ENCODE measurements at places on chromosomes 4 and X.

- no peak overlapping the region for H3K4me3 ChIP-seq
- H3K27ac ChIP-seq, result no peak overlapping the region
- DNase-seq, result no peak
These were observed 67.4 kb upstream of the WDR1 start for GRCh38 chr4:10184041-10184440.

DNA sequence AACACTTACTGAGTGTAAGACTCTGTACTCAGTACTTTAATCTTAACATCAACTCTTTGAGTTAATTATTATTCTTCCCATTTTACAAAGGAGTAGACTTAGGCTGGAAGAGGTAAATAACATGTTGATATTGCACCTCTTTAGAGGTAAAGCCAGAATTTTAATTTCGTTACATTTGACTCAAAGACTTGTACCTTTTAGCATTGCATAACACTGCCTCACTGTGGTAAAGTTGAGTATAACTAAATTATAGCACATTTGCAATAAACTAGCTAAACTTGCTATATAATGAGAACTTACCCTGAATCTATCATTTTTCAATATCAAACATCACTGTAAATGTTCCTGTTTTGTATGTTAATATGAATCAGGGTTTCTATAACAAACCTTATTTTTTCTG is 218.5 kb downstream of the PRR32 start:
- DNase-seq, result no peak
- no peaks in the 10 kb centered on the region for H3K36me3 ChIP-seq
- H3K27ac ChIP-seq, result no peak overlapping the region

DNA sequence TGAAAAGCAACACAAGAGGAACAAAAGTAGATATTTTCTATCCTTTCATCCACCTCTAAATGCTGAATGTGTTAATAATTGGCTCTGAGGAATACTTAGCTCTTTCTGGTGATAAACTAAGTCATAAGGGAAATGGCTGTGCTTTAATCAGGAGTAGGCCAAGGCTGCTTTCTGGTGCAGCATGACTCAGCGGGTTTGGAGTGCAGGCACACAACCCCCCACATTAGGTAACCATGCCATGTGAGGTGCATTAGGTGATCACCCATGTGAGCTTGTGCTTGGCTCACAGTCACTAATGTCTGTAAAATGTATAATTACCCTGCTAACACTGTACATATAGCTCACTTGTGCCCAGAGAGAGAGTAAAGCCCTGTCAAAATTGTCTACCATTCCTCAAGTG is 57.2 kb downstream of the USP38 start:
- H3K4me3 ChIP-seq, result no peak overlapping the region
- H3K27ac ChIP-seq, result no peak overlapping the region
- H3K36me3 ChIP-seq, result no peaks in the 10 kb centered on the region
- no peaks in the 10 kb centered on the region for H3K27me3 ChIP-seq
- no peak for DNase-seq
- no peaks in the 10 kb centered on the region for H3K4me1 ChIP-seq

GRCh38 chr4:121674696-121675095 is 22.1 kb downstream of the ANXA5 start:
- no peaks in the 10 kb centered on the region for H3K27me3 ChIP-seq
- H3K4me1 ChIP-seq, result no peaks in the 10 kb centered on the region
- peaks cover 14% of the 10 kb centered on the region for H3K36me3 ChIP-seq
- H3K27ac ChIP-seq, result no peak overlapping the region

DNA sequence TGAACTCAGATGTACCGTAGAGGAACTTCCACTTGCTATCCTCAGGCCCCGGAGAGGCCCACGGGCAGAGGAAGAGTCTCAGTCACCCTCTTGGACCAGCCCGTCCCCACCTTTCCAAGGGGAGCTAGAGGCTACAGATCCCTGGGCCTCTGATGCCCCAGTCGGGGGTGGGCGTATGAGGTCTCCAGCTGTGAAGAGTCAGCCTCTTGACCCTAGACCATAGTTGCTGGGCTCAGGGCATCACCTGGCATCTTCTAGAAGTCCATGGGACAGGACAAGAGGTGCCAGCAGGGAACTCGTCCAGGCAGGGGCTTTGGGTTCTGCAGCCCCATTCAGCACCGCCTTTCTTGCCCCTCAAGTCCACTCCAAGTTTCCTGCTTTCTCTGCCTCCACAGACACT is 11.6 kb downstream of the SASH3 start:
- no peaks in the 10 kb centered on the region for H3K27me3 ChIP-seq
- no peak for DNase-seq
- H3K27ac ChIP-seq, result no peak overlapping the region
- H3K4me1 ChIP-seq, result no peaks in the 10 kb centered on the region

DNA sequence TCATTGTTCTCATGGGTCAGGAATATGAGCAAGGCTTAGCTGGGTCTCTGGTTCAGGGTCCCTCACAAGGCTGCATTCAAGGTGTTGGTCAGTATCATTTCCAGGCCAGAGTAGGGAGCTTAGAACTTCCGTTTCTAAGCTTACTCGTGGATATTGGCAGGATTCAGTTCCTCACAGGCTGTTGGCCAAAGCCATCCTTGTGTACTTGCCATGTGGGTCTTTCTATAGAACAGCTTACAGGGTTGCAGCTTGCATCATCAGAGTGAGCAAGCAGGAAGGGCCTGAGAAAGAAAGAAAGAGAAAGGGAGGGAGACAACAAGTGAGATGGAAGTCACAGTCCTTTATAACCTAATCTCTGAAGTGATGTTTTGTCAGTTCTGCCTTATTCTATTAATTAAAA is 5.1 kb upstream of the LIMCH1 start:
- H3K27ac ChIP-seq, result no peak overlapping the region
- no peak overlapping the region for H3K4me3 ChIP-seq
- DNase-seq, result no peak
- H3K36me3 ChIP-seq, result no peaks in the 10 kb centered on the region

- no peak overlapping the region for H3K27ac ChIP-seq
- DNase-seq, result no peak
- no peak overlapping the region for H3K4me3 ChIP-seq
- H3K36me3 ChIP-seq, result no peaks in the 10 kb centered on the region
These were observed 121.5 kb downstream of the PPEF1 start for GRCh38 chrX:18828832-18829404.

GRCh38 chr4:142365391-142365790 is 480.7 kb downstream of the INPP4B start:
- no peaks in the 10 kb centered on the region for H3K36me3 ChIP-seq
- no peaks in the 10 kb centered on the region for H3K4me1 ChIP-seq
- no peaks in the 10 kb centered on the region for H3K27me3 ChIP-seq
- H3K27ac ChIP-seq, result no peak overlapping the region
- no peak overlapping the region for H3K4me3 ChIP-seq
- no peak for DNase-seq

- H3K36me3 ChIP-seq, result no peaks in the 10 kb centered on the region
- no peaks in the 10 kb centered on the region for H3K4me1 ChIP-seq
- DNase-seq, result no peak
- H3K27ac ChIP-seq, result no peak overlapping the region
- no peaks in the 10 kb centered on the region for H3K27me3 ChIP-seq
- no peak overlapping the region for H3K4me3 ChIP-seq
These were observed 55.4 kb upstream of the LHFPL1 start for GRCh38 chrX:112735147-112735546.

GRCh38 chr4:2062808-2063524 is 3.8 kb downstream of the NAT8L start:
- no peaks in the 10 kb centered on the region for H3K27me3 ChIP-seq
- H3K36me3 ChIP-seq, result no peaks in the 10 kb centered on the region
- H3K4me3 ChIP-seq, result no peak overlapping the region
- no peak overlapping the region for H3K27ac ChIP-seq
- DNase-seq, result peak; percentile 35

- no peak for DNase-seq
- H3K36me3 ChIP-seq, result no peaks in the 10 kb centered on the region
- no peaks in the 10 kb centered on the region for H3K4me1 ChIP-seq
- no peak overlapping the region for H3K27ac ChIP-seq
These were observed 92.4 kb downstream of the CXCL13 start for GRCh38 chr4:77697860-77698590.

- no peaks in the 10 kb centered on the region for H3K36me3 ChIP-seq
- H3K4me3 ChIP-seq, result no peak overlapping the region
- no peaks in the 10 kb centered on the region for H3K27me3 ChIP-seq
- H3K27ac ChIP-seq, result no peak overlapping the region
- no peak for DNase-seq
These were observed 568.8 kb downstream of the PPARGC1A start for GRCh38 chr4:23320931-23321587.

DNA sequence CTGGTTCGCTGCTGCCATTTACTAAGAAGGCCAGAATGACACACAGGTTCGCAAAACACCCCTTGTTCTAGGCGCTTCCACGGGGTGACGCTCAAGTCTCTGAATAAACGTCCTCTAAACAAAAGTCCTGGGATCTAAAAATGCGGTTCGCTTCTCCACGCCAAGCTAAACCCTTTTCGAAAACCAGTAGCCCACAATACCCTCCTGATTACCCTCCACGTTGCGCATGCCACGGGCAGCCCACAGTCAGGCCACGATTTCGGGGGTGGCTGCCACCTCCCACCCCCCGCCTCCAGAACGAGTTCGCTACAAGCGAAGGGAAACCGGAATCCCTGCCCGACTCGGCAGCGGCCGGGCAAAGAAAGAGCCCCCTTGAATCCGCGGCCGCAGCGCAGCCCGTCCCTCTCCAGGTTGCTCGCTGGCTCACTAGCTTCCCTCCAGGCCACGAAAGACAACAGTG is 423 bp downstream of the RPL39 start:
- H3K4me3 ChIP-seq, result peak overlapping the region; percentile 45
- H3K27me3 ChIP-seq, result no peaks in the 10 kb centered on the region
- H3K4me1 ChIP-seq, result no peaks in the 10 kb centered on the region
- peaks cover 2% of the 10 kb centered on the region for H3K36me3 ChIP-seq
- DNase-seq, result no peak
- H3K27ac ChIP-seq, result peak overlapping the region; percentile 58

- no peaks in the 10 kb centered on the region for H3K4me1 ChIP-seq
- H3K27me3 ChIP-seq, result no peaks in the 10 kb centered on the region
- DNase-seq, result no peak
- no peaks in the 10 kb centered on the region for H3K36me3 ChIP-seq
- no peak overlapping the region for H3K4me3 ChIP-seq
- no peak overlapping the region for H3K27ac ChIP-seq
These were observed 2.1 kb upstream of the ETDC start for GRCh38 chrX:135307171-135307570.

DNA sequence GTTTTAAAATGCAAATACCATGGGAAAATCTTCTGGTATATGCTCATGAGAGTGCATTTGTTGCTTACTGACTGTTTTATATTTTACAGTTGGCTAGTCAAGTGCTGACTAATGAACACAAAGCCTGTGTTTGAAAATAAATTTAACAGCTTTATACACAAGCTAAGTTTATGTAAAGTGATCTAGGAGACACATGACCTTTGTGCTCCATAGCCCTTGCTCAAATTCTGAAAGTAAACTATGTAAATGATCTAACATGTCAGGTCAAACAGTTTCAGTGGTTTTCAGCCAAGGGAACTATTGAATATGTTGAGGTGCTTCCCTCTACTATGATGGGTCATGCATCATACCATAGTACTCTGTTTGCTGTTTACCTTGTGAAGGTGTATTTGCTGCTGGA is 36.7 kb downstream of the DIAPH2 start:
- no peaks in the 10 kb centered on the region for H3K4me1 ChIP-seq
- H3K36me3 ChIP-seq, result no peaks in the 10 kb centered on the region
- H3K27me3 ChIP-seq, result no peaks in the 10 kb centered on the region
- H3K27ac ChIP-seq, result no peak overlapping the region
- no peak overlapping the region for H3K4me3 ChIP-seq
- no peak for DNase-seq

- DNase-seq, result peak; percentile 49
- H3K27ac ChIP-seq, result peak overlapping the region; percentile 73
- no peaks in the 10 kb centered on the region for H3K4me1 ChIP-seq
- H3K27me3 ChIP-seq, result no peaks in the 10 kb centered on the region
These were observed 59.2 kb upstream of the ZC4H2 start for GRCh38 chrX:65035446-65035770.

- no peaks in the 10 kb centered on the region for H3K27me3 ChIP-seq
- no peak for DNase-seq
- H3K4me3 ChIP-seq, result no peak overlapping the region
- no peaks in the 10 kb centered on the region for H3K4me1 ChIP-seq
- H3K27ac ChIP-seq, result no peak overlapping the region
These were observed 55.6 kb downstream of the HAUS3 start for GRCh38 chr4:2186133-2186864.

GRCh38 chr4:122633211-122633610 is 12.3 kb upstream of the IL21 start:
- H3K27me3 ChIP-seq, result no peaks in the 10 kb centered on the region
- H3K36me3 ChIP-seq, result no peaks in the 10 kb centered on the region

GRCh38 chrX:16839852-16840460 is 30.2 kb downstream of the RBBP7 start:
- no peaks in the 10 kb centered on the region for H3K36me3 ChIP-seq
- H3K4me1 ChIP-seq, result no peaks in the 10 kb centered on the region
- H3K4me3 ChIP-seq, result no peak overlapping the region
- H3K27me3 ChIP-seq, result no peaks in the 10 kb centered on the region
- H3K27ac ChIP-seq, result no peak overlapping the region

DNA sequence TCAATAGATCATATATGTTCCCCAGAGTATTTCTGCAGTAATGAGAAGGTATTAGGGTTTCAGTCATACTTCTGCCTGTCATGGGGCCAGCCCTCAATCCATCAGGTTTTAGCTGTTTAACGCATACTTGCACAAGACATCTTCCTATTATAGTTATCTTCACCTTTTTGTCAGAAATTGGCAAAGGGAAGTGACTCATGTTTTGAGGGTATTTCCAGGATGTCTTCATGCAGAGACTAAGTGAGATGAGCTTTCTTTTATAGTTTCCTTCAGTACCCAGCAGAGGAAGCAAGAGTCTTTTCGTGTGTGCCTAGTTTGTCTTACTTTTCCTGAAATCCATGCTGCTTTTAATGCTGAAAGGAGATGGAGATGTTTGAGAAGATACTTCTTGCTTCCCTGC is 9.5 kb downstream of the CSTF2 start:
- H3K36me3 ChIP-seq, result peaks cover 3% of the 10 kb centered on the region
- DNase-seq, result no peak
- no peak overlapping the region for H3K4me3 ChIP-seq
- H3K27ac ChIP-seq, result no peak overlapping the region

DNA sequence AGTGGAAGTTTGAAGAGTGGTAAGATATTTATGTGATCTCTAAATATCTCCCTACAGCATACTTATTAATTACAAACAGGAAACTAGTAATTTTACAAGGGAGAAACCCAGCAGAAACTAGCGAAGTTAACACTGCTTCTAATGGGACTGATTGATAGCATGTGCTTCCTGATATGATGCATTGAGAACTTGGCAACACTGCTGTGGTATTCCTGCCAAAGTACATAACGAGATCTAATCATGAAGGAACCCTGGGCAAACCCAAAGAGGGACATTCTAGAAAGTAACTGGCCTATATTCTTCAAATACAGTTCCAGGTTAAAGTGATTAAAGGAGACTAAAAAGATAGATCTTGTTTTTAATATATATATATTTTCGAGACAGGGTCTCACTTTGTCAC is 4.6 kb upstream of the GPR34 start:
- H3K27me3 ChIP-seq, result no peaks in the 10 kb centered on the region
- H3K27ac ChIP-seq, result no peak overlapping the region
- H3K4me3 ChIP-seq, result no peak overlapping the region
- H3K4me1 ChIP-seq, result no peaks in the 10 kb centered on the region
- no peaks in the 10 kb centered on the region for H3K36me3 ChIP-seq

GRCh38 chrX:39953879-39954278 is 143.9 kb downstream of the BCOR start:
- H3K4me1 ChIP-seq, result no peaks in the 10 kb centered on the region
- H3K36me3 ChIP-seq, result no peaks in the 10 kb centered on the region
- no peak overlapping the region for H3K27ac ChIP-seq
- no peak overlapping the region for H3K4me3 ChIP-seq
- H3K27me3 ChIP-seq, result no peaks in the 10 kb centered on the region
- DNase-seq, result peak; percentile 69

- H3K4me1 ChIP-seq, result no peaks in the 10 kb centered on the region
- H3K4me3 ChIP-seq, result no peak overlapping the region
These were observed 14.1 kb upstream of the PPARGC1A start for GRCh38 chr4:23903859-23904438.
